Smooth muscle cell of bladder (primary cell): ENCODE measurements at places on chromosomes 12 and 14. TPM values are rescaled to one million over a fixed set of nuclear protein-coding genes. Genes with fewer than 3 reads are reported as not detected.

Gene SERPINA9
- total RNA-seq, result not detected in 2 replicates

Gene RNF34
- total RNA-seq, result 69.5 and 93.7 TPM in 2 replicates

Gene PMCH
- total RNA-seq, result not detected in 2 replicates

Gene EIF2S3B
- 0.92 and 16.2 TPM in 2 replicates for total RNA-seq

Gene PRKAG1
- total RNA-seq, result 77.1 and 87.0 TPM in 2 replicates

Gene FOXG1
- total RNA-seq, result under 0.01 TPM in 2 replicates

Gene CTSG
- not detected in 2 replicates for total RNA-seq

Gene FGF23
- not detected in 2 replicates for total RNA-seq

Gene NPFF
- total RNA-seq, result not detected in 2 replicates

Gene TCP11L2
- 42.4 and 65.1 TPM in 2 replicates for total RNA-seq

Gene APOF
- total RNA-seq, result not detected in 2 replicates

Gene KCTD10
- 61.2 and 83.9 TPM in 2 replicates for total RNA-seq

Gene PTPN6
- total RNA-seq, result under 0.01 and 0.09 TPM in 2 replicates

Gene LALBA
- total RNA-seq, result not detected in 2 replicates

Gene SOCS4
- 14.1 and 17.4 TPM in 2 replicates for total RNA-seq

Gene CLEC2D
- 1.4 and 1.8 TPM in 2 replicates for total RNA-seq

Gene ZDHHC22
- not detected in 2 replicates for total RNA-seq

Gene FAM181A
- total RNA-seq, result not detected in 2 replicates

Gene P2RX2
- total RNA-seq, result not detected in 2 replicates

Gene C12orf50
- total RNA-seq, result under 0.01 TPM in 1 of 2 replicates, not detected in the other

Gene E2F7
- total RNA-seq, result 2.6 and 3.9 TPM in 2 replicates

Gene ZBTB42
- total RNA-seq, result 1.00 and 1.3 TPM in 2 replicates

Gene LTBR
- total RNA-seq, result 52.3 and 71.6 TPM in 2 replicates

Gene NKX2-8
- not detected in 2 replicates for total RNA-seq

Gene DBX2
- not detected in 2 replicates for total RNA-seq

Gene C3AR1
- total RNA-seq, result 0.14 and 0.18 TPM in 2 replicates

Gene FSCB
- total RNA-seq, result not detected in 2 replicates

Gene TMEM63C
- 0.65 and 0.71 TPM in 2 replicates for total RNA-seq

Gene ACOT6
- not detected in 2 replicates for total RNA-seq

Gene TMPRSS12
- total RNA-seq, result not detected in 2 replicates

Gene GPX2
- not detected in 2 replicates for total RNA-seq

Gene SLC6A15
- 16.8 and 17.6 TPM in 2 replicates for total RNA-seq
